ENCODE measurements at places on chromosomes 2 and 18.
A peak's percentile ranks its signal among the peaks of the same experiment; 100 is the strongest.

GRCh38 chr2:215137741-215138340, 585 bp downstream of the ABCA12 start:
- no peak for DNase-seq

GRCh38 chr2:189363559-189363958, 77.7 kb upstream of the WDR75 start:
- no peak for DNase-seq

GRCh38 chr2:146123714-146124113, 1603.8 kb upstream of the ZEB2 start:
- no peak for DNase-seq

DNA sequence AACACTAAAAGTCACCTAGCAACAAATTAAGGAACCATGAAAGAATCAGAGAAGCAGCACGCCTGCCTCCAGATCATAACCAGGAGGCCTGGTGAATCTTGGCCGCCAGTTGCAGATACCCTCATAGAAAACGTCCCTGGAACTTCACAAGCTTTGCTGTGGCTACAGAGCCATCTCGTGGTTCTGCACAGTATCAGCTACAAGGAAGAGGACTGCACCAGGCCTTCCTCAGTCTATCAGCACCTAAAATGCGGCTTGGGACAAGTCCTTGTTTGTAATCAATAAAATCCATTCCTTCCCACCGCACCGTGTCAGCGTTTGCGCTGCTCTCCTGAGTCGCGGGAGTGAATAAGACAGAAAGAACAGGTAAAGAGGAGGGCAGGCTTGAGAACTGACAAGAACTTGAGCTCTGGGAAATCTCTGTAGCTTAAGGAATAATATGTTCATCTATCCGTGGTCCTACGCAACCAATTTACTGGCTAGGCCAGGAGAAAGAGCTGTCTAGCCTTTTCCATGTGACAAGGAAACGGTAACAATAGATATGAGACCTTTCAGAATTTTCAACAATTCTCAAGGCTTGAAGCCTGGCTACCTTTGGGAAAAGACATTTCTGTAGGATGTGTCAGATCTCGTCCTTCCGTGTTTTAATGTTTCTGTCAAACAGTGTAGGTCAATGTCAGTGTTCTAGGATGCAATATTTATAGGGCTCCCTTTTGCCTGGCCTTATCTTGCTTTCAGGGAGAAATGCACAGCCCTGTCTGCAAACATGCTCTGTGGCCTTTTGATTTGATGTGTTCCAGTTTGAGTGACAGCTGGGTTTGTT, 128.5 kb upstream of the RAB12 start:
- DNase-seq = no peak

DNA sequence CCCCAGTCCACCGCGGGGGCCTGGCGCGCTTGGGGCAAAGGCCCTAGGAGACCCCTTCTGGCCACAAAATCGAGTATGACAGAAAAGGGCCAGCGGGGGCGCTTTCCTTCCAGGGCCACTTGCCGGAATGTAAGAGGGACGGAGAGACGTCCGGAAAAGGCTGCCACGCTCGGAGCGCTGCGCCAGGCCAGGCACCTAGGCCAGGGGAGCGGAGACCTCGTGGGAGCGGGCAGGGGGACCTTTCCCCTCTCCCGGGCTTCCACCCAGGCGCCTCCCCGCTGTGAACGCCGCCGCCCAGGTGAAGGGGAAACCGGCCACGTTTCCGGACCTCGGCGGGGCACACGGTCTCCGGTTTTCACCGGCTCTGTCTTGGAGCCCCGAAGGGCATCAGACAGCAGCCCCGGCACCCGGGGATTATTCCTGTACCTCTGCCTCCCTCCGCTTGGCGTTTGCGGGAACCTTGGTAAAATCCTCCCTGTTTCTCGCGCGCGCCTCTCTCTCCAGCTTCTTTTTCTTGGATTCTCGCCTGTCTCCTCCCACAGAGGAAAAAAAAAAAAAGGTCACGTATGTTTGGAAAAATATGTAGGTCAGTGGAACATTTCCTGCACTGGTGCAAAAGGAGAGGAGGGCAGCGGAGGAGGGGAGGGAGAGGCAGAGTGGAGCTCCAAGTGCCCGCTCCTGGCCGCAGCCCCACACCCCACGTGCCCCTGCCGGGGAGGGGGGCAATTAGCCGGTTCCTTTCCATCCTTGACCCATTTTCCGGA, 1.2 kb upstream of the NPAS2 start:
- no peak for DNase-seq

GRCh38 chr2:99481527-99481926, 8.3 kb downstream of the REV1 start:
- no peak for DNase-seq

DNA sequence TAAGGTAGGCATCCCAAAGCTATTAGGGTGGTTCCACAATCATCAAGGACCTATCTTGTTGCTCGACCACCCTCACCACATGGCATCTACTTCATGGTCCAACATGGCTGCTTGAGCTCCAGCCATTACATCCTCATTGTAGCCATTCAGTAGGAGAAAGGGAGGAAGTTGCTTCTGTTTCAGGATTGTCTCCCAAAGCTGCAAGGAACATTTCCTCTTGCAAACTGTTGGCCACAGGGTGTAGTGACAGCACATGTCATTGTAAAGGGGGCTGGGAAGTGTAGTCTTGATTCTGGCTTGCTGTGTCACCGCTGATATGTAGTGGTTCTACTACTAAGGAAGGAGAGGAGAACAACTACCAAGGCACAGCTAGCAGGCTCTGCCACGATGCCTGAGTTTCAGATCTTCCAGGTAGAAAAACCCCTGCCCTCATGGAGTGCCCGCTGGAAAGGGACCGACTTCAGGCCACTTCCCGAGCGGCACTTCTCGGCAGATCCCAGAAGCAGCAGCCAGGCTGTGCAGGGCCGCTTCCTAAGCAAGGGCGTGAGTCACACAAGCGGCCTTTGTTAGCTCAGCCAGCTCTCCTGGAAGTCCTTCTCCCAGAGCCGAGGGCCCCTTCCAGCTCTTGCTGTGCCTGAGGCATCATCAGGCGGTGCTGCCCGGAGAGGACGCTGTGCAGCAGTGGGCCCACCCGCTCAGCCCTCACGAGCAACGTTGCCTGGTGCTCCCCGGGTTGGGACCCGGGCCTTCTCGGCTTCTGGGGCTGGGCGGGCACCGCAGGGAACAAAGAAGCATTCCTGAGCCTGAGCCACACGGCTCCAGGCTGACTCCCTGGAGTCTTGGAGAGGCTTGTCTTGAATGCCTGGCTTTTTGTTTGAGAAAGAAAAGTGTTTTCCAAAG, 58.2 kb downstream of the HS6ST1 start:
- DNase-seq = no peak

- no peak for DNase-seq
Measured at GRCh38 chr18:7733642-7734041, 166.5 kb downstream of the PTPRM start.

DNA sequence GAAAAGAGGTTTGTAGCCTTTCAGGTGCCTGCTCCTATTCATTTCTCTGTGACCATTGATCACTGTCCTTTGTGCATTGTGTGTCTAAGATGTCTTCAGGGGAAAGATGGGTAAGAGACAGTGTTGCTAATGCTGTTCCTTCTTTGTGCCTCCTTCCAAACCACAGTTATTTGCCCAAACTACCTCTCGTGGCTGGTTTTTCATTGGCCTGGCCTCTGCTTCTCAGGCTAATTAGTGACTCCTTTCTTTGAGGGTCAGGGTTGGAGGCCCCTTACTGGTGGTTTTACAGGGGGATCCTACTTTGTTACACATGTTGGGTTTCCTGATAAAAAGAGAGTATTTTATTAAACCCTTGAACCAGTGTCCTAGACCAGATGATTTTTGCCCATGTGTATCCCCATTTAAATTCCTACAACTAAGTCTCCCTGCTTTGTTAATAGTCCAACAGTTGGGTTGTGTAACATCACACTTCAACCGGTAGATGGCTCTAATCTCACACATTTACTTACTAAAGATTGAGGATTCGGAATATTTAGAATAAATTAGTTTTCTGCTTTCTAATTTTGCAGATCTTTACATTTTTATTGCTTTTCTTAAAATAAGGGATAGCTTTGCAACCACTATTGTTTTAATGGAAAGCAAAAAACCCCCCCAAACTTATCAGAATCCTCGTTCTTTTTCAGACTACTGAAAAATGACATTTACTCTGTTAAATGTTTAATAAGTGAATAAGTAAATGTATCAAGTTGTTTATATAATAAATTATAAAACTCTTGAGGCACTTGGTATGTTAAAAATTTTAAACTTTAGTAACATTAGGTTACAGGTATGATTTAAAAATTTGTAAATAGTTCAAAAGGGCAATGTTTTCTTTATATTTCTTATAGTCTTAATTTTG, 2.4 kb downstream of the MARS2 start:
- no peak for DNase-seq

GRCh38 chr2:127829845-127830246, 18.9 kb upstream of the WDR33 start:
- DNase-seq = peak; percentile 20

DNA sequence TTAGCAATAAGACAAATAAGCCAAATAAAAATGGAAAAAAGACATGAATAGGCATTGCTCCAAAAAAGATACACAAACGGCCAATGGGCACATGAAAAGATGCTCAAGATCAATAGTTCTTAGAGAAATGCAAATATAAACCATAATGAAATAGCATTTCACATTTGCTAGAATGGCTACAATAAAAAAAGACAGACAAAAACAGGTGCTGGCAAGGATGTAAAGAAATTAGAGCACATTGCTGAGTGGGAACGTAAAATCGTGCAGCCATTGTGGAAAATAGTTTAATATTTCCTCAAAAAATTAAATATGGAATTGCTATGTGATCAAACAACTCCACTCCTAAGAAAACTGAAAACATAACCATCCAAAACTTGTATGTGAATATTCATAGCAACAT, 160.0 kb upstream of the SPATS2L start:
- no peak for DNase-seq

- no peak for DNase-seq
Measured at GRCh38 chr2:158486150-158486969, 29.6 kb downstream of the PKP4 start.

- no peak for DNase-seq
Measured at GRCh38 chr2:166417669-166418068, 41.9 kb upstream of the SCN9A start.

DNA sequence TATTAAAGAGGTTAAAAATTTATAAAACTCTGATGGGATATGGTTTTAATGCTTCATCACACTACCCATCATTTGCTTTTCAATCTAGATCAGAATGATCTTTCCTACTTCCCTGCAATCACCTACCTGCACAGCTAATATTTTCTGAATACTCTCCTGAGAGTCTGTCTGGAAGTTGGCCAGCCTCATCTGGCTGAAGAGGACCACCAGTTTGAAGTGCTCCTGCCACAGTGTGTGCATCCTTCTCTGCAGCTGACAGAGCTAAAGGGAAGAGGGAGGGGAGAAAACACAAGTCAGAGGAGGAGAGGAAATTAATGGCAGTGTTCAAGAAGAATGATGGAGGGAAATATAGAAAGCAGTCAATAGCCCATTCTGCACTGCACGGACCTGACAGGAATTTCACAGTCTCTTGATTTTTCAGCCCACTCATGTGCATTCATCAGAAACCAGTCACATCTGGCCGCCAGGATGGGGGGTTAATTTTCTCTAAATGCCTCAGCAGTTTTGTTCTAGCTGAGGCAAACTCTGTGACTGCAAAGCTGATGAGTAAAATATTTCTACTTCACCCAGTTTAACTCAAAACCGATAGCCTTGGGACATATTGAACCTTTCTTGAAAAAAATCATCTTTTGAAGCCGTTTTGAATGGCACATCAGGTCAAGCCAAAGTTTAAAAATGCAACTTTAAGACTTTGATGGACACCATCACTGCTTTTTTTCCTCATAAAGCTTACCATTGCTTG, 201.8 kb upstream of the KLHL14 start:
- no peak for DNase-seq

- no peak for DNase-seq
Measured at GRCh38 chr18:9856092-9856491, 29.7 kb upstream of the TXNDC2 start.

DNA sequence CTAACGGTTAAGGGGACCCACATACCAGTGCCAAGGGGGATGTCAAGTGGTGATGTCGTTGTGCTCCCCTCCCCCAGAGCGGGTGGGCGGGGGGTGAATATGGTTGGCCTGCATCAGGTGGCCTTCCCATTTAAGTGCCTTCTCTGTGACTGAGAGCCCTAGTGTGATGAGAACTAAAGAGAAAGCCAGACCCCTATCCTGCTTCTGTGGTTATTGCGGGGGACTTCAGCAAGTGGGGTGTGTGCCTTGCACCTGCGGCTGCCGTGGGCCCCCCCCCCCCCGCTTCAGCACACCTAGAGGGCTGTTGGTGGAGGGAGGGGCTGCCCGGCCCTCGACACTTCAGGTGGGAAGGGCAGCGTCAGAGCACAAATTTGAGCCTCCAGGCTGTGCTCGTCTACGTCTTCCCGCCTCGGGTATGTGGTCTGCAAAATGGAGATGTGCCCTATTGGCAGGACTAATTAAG, 6.1 kb downstream of the CTDSP1 start:
- DNase-seq = no peak

Data from activated T-helper 1 cell treated with Interleukin-2 at 50 U/mL for 16 hours (primary cell).